ENCODE measurements at places on chromosomes 12 and 14.

DNA sequence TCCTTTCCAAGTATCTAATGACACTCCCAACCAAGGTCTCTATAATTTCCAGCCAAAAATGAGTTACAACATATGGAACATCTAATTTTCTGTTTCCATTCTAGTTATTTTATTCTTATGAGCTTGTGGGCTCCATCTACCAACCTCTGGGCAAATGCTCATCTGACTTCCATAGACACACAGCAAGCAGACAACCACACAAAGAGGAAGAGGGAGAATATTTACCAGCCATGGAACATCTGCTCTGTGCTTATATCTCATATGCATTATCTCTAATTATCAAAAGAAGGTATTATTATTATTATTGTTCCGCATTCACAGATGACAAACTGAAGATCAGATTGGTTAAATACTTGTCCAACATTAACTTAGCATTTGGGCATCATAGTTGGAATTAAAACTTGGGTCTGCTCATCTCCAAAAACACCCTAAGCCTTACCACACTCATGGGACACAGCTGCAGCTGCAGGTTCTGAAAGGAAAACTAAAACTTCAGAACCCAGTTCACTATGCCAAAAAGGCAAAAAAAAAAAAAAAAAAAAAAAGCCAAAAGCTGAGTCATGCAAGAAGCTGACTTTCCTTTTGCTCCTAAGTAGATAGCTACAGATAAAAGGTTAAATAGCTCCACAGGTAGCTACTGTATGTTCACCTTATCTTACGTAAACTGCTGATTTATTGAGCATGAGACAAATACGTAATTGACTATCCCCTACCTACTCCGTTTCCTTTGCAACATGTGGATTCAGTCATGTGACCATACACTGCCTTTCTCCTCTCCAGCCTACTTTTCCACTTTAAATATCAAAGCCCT, 23.6 kb upstream of the TCL1B start:
- DNase-seq = no peak
- no peak overlapping the region for H3K27ac ChIP-seq
- no peak overlapping the region for H3K4me3 ChIP-seq
- no peaks in the 10 kb centered on the region for H3K4me1 ChIP-seq
- no peaks in the 10 kb centered on the region for H3K27me3 ChIP-seq
- no peaks in the 10 kb centered on the region for H3K36me3 ChIP-seq

- H3K27ac ChIP-seq = no peak overlapping the region
- peak; percentile 21 for DNase-seq
- H3K27me3 ChIP-seq = peaks cover 32% of the 10 kb centered on the region
- no peak overlapping the region for H3K4me3 ChIP-seq
Observed at GRCh38 chr12:52715416-52715815, 12.1 kb upstream of the KRT77 start.

GRCh38 chr12:9872162-9872561, 3.0 kb upstream of the CLEC2B start:
- no peak overlapping the region for H3K27ac ChIP-seq
- H3K4me3 ChIP-seq = no peak overlapping the region
- H3K4me1 ChIP-seq = peaks cover 15% of the 10 kb centered on the region
- H3K36me3 ChIP-seq = no peaks in the 10 kb centered on the region
- DNase-seq = no peak

- peak overlapping the region; percentile 78 for H3K4me3 ChIP-seq
- peaks cover 27% of the 10 kb centered on the region for H3K4me1 ChIP-seq
- peak overlapping the region; percentile 100 for H3K27ac ChIP-seq
- no peaks in the 10 kb centered on the region for H3K36me3 ChIP-seq
Observed at GRCh38 chr14:68787092-68787992, 5.5 kb downstream of the ZFP36L1 start.

- no peaks in the 10 kb centered on the region for H3K27me3 ChIP-seq
- peak; percentile 69 for DNase-seq
- peaks cover 13% of the 10 kb centered on the region for H3K4me1 ChIP-seq
- H3K36me3 ChIP-seq = no peaks in the 10 kb centered on the region
- H3K4me3 ChIP-seq = no peak overlapping the region
- H3K27ac ChIP-seq = no peak overlapping the region
Observed at GRCh38 chr14:64983439-64984310, 3.0 kb upstream of the FNTB start.

GRCh38 chr12:120668868-120669840, 17.8 kb upstream of the MLEC start:
- no peaks in the 10 kb centered on the region for H3K36me3 ChIP-seq
- no peak for DNase-seq
- H3K27me3 ChIP-seq = no peaks in the 10 kb centered on the region
- H3K4me1 ChIP-seq = no peaks in the 10 kb centered on the region

DNA sequence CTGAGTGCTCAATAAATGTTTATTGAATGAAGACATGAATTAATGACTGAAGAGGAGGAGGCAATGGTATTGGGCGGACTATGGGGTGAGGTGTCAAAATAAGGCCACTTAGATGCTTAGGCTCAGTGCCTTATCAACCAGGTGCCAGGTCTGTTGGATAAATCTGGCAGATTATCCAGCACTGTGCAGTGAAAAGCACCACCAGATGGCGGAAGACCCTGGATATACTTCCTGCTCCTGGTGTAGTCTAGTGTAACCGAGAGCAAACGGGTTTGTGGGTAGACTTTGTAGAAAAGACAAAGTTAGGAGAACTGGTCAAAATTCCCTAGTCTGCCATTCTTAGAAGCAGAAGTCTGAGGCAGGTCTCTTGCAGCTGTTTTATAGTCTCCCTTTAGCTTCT, 306.3 kb downstream of the ATP23 start:
- H3K27ac ChIP-seq = no peak overlapping the region
- no peak overlapping the region for H3K4me3 ChIP-seq
- H3K36me3 ChIP-seq = no peaks in the 10 kb centered on the region
- H3K27me3 ChIP-seq = no peaks in the 10 kb centered on the region

GRCh38 chr12:69105101-69105962, 134.0 kb upstream of the CPSF6 start:
- no peak for DNase-seq
- H3K4me3 ChIP-seq = no peak overlapping the region
- peaks cover 8% of the 10 kb centered on the region for H3K4me1 ChIP-seq

Measured in left lung (tissue), 14 donors.